ENCODE measurements at places on chromosomes 1 and 21.

- peak; percentile 16 for DNase-seq
Measured at GRCh38 chr21:34582506-34583150, 32.3 kb downstream of the RCAN1 start.

DNA sequence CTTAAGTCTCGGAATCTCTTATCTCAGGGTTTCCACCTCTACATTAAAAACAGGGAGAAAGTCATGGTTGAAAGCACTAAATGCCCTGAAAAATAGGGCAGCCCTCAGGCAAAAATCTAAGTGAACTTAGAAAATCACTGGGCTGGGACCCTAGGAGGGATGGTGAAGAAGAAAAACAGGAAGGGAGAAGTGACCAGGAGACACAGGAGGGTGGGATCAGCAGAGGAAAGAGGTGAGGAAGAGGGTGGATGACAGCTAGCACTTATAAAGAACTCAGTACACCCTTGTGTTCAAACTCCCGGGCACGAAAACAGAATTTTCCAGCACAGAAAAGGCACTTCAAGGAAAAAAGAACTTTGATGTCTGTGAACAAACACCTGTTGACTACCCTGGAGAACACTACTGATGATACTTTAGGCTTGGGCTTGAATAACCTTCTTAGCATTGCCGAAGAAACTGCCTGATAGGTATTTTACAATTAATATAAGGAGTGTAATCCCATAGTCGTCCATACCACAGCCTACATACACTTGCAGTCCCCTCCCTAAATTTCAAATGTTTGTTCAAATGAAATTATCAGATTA lies 2.0 kb downstream of the CHML start:
- DNase-seq = no peak

GRCh38 chr1:67390041-67390887 lies 39.9 kb downstream of the SERBP1 start:
- no peak for DNase-seq

- DNase-seq = no peak
Measured at GRCh38 chr1:199688133-199688676, 339.3 kb upstream of the NR5A2 start.

- DNase-seq = no peak
Measured at GRCh38 chr1:217585577-217585976, 45.3 kb downstream of the GPATCH2 start.

DNA sequence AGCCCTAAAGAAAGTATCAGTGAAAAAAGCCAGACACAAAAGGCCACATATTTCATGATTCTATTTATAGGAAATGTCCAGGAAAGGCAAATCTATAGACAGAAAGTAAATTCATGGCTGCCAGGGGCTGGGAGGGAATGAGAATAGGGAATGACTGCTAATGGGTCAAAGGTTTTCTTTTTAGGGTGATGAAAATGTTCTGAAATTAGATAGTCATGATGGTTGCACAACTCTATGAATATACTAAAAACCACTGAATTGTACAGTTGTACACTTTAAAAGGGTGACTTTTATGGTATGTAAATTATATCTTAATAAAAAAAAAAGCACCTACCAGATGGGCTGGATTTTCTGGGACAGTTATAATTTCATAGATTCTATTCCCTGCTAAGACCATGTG lies 114.8 kb downstream of the CNIH3 start:
- DNase-seq = no peak

GRCh38 chr1:60504206-60504840 lies 430.8 kb upstream of the C1orf87 start:
- DNase-seq = no peak

DNA sequence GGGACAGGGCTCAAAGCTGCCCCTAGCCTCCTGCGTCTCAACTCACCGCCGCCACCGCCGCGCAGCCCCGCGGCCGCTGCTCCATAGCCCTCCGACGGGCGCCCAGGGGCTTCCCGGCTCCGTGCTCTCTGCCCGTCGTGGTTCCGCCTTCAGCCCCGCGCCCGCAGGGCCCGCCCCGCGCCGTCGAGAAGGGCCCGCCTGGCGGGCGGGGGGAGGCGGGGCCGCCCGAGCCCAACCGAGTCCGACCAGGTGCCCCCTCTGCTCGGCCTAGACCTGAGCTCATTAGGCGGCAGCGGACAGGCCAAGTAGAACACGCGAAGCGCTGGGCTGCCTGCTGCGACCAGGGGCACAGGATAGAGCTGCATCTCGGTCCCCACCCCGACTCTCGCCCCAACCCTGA lies at the start of gene TNFRSF25:
Gene TNFRSF25, minus strand, starts transcription at position 151 of the 400 bp plus-strand sequence. Its CDS starts 66 bp downstream, at position 85.
- DNase-seq = no peak

DNA sequence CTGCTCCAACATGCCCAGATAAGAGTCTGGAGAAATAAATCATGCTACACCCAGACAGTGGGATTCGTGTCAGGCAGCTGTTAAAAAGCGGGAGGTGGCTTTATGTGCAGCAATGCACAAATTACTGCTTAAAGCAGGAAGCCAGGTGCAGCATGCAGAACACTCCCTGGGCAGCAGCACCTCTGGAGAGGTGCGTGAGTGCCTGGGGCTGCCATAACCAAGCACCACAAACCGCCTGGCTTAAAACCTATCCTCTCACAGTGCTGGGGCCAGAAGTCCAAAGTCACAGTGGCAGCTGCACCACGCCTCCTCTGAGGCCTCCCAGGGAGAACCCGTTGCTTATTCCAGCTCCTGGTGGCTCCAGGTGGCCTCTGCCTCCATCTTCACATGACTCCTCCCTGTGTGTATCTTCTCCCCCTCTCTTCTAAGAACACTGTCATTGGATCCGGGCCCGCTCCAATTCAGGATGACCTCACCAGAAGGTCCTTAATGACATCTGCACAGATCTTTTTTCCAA lies 115.6 kb downstream of the SIK1 start:
- no peak for DNase-seq

- DNase-seq = no peak
Measured at GRCh38 chr1:179323436-179323835, 29.8 kb downstream of the SOAT1 start.

DNA sequence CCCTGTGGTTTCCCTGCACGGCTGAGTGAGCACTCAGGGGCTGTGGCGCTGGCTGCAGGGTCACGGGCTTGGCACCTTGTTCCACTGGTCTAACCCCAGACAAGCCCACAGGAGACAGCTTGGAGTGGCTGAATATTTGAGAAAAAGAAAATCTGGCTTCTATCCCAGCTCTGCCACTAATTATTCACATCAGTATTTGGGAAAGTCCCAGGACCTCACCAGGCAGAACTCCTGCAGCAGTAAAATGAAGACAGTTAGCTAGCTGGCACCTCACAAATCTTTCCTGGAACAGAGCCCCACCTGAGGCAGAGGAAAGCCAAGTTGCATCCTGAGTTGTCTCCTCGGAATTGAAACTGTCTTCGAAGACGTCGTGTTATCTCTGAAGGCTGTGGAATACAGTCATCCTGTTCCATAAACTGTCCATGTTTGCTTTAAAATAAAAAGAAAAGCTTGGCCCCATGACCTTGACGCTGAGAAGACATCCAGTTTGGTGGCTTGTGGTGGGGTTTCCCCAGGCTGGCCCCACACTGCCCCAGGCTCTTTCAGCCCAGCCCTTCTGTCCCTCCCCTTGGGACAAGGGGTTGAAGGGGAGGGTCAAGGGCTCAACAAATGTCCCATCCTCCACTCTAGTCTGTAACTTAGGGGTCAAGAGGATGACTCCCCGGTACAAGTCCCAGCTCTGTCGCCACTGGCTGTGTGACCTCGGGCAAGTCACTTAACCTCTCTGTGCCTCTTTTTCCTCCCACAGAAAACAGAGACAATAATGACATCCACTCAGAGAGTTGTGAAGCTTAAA lies 93.8 kb upstream of the TMPRSS2 start:
- no peak for DNase-seq

DNA sequence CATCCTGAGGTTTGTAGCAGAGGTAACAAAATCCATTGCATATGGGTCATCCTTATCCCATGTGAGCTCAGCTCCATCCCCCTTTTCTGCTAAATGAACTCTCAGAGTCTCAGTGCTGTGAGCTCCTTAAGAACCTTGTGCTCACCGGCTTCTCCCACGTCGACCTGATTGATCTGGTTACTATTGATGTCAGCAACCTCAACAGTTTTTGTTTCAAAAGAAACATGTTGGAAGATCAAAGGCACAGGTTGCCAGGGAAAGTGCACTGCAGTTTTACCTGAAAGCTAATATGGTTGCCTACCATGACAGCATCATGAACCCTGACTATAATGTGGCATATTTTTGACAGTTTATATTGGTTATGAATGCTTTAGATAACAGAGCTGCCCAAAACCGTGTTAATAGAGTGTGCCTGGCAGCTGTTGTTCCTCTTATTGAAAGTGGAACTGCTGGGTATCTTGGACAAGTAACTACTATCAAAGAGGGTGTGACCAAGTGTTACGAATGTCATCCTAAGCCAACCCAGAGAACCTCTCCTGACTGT lies 131.4 kb downstream of the HS2ST1 start:
- DNase-seq = no peak

DNA sequence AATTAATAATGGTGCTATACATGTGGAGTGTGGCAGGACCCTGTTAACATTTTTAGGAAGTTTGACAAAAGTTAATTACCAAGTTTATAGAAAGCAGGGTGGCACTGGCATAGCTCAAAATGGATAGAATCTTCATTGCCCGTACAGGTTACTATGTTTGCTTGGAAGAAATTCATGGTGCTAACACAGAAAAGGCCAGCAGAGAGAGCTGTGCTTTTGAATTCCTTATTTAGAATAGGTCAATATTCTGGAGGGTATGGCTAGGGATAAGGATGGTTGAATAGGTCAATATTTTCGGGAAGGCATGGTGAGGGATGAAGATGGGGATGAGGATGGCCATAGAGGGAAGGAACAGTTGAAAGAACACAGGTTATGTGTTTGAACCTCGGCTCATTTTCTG lies 345.1 kb downstream of the LMO4 start:
- no peak for DNase-seq

GRCh38 chr21:38931291-38931690 lies 125.6 kb downstream of the ETS2 start:
- no peak for DNase-seq

- no peak for DNase-seq
Measured at GRCh38 chr1:243732637-243733036, 117.4 kb downstream of the AKT3 start.

GRCh38 chr1:5872886-5873285 lies 119.3 kb downstream of the NPHP4 start:
- DNase-seq = no peak

DNA sequence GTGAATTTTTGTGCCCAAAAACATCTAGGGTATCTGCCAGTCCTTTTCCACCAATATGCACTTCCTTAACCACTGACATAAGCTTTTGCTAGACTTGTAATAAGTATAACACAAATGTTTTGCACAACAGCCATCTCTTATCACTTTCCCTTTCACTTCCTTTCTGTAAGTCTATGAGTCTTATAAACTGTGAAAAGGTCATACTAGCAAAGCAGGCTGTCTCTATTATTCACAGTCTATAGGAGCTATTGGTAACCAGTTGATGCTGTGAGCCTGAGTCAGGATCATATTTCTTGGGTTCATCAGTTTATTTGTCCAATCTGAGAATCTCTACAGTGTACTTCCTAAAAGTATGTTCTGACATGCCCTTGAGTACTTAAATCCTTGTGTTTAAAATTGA lies 172.6 kb downstream of the CHRM3 start:
- DNase-seq = no peak

GRCh38 chr1:234755449-234755863 lies 145.5 kb upstream of the IRF2BP2 start:
- DNase-seq = no peak

DNA sequence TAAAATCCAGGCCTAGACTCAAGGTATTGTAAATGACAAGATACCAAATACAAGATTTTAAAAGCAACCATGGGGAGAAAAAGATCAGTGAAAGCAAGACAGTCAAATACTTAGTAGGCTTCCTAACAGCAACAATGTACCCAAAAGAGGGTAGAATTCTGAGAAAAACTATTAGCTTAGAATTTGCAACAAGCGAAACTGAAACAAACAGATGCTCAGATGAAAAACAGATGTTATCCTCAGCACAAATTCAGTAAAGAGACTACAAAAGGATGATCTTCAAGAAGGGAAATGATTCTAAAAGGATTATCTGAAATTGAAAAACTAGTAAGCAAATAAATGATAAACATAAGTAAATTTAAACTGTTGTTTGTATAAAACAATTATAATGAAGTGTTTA lies 40.0 kb downstream of the PDC start:
- no peak for DNase-seq

DNA sequence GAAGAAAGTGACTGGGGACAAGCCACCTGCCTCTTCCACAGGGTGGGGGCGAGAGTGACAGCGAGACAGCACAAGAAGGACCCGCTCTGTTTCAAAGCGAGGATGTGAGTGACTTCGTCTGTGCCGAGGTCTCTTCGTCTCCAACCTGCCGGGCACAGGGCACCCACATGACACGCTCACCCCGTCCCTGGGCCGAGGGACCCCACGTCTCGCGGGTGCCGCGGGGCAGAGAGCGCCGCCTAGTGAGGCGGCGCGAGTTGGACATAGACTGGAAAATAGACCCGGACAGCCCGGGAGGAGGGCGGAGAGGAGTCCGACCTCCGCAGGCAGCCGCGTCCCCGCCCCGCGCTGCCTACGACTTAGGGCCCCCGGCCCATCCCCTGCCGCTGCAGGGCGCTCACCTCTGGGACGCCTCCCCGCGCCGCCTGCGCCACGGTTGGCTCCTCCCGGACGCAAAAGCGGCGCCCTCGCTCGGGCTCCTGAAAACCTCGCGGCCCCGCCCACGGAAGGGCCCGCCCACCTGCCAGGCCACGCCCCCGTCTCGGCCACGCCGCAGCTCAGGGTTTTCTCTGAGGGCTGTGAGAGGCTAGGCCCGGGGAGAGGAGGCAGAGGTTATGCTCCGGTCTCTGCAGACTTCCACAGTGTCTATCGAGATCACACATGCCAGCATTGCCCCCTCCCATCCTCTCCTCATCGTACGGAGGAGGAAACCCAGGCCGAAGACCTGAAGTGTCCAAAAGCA lies at the start of gene TLR5:
Gene TLR5, minus strand, starts transcription at position 454 of the 742 bp plus-strand sequence. CDS start 30,217 bp downstream, outside the sequence.
- DNase-seq = peak; percentile 76

GRCh38 chr1:232634096-232634495 lies 4.2 kb upstream of the SIPA1L2 start:
- no peak for DNase-seq

DNA sequence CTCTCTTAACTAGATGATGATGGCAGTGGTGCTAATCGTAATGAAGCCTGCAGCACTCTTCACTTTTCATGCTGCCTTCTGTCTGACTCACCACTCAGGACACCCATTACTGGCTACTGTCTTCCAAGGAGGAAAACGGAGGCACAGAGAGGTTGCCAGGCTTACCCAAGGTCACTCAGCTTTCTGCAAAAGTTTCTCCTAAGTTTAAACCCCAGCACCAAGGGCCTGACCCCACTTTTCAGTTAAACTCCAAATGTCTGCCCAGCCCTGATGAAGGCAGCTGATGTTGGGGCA lies 78.1 kb upstream of the RUNX3 start:
- DNase-seq = no peak

DNA sequence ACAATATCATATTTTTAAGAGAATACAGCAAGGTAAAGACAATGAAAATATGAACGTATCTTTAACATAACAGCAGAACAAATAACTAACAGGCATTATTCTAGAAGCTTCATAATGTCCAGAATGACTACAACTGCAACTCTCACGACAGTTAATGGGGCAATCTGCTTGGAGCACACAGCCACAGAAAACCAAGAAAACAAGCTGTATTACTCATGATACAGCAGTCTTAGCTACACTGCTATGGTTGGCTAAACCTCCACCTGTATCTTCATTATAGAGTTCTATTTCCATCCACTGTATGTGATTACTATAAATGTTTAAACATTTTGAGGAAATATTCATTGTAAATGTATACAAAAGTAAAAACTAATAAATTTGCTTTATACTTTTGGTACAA lies 139.9 kb downstream of the DPYD start:
- no peak for DNase-seq

Measured in endothelial cell (in vitro differentiated cells).